ENCODE measurements at places on chromosomes 2 and 18.

GRCh38 chr18:3692113-3692621 lies 242.2 kb downstream of the TGIF1 start:
- no peak for DNase-seq

DNA sequence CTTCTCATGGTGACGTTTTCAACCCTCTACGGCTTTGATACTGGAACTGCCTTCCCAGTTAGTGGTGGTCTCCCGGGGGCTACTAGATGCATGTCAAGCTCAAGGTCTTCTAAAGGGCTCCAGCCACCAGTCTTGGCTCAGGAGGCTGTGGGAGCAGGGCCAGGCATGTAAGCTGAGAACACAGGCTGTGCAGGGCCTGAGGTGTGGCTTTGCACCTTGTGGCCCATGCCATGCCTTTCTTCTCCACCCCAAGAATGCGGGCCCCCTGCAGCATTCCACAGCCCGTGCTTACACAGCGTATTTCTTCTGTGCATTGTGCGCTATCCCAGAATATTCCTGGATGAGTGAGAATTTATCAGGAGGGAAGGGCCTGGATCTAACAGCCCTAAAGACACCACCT lies 144.9 kb downstream of the SEPTIN10 start:
- no peak for DNase-seq

GRCh38 chr2:21044694-21045371 lies 960 bp upstream of the APOB start:
- DNase-seq: no peak

- no peak for DNase-seq
These were observed 52.3 kb upstream of the ROCK1 start for GRCh38 chr18:21163647-21164547.

GRCh38 chr2:47437287-47437686 lies 34.3 kb downstream of the MSH2 start:
- no peak for DNase-seq

DNA sequence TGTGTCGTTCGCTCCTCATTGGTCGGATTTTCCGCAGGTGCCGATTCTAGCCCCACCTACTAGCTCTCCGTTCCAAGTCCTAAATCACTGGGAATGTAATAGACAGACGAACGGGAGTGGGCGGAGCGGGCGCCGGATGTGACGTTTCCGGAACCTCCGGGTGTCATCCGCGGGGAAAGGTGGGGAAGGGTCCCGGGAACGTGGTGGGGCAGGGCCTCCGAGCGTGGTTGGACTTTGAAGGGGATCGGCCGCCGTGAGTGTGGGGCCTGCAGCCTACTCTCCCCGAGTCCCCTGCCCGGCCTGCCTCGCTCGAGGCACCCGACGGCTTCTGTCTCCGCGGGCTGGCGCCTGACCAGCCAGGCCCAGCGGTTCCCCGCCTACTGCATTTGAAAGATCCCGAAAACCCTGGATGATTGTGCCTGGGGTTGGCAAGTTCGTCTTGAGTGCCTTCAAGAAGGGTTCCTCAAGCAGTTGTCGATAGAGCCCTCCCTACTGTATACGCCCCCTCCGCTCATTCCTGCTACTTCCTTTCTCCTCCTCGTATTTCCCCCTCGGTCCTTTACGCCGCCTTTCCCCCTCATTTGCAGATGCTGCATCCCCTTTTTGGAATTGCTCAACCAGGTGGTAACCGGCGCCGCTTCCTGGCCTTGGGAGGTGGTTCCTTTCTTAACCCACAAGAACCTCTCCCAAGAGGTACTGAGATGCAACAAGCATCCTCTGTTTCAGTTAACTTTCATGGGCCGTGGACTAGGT lies at the start of gene STAMBP:
TSS of gene STAMBP (plus strand) at position 144 of the 753 bp plus-strand sequence. CDS start 1,896 bp downstream, outside the sequence.
- DNase-seq: peak; percentile 95

- peak; percentile 72 for DNase-seq
These were observed 305.4 kb upstream of the HS6ST1 start for GRCh38 chr2:128623776-128624761.

GRCh38 chr2:74526649-74527230 lies 709 bp upstream of the DQX1 start:
- DNase-seq: no peak

- DNase-seq: no peak
These were observed 203.0 kb upstream of the KCNJ3 start for GRCh38 chr2:154495455-154495868.

DNA sequence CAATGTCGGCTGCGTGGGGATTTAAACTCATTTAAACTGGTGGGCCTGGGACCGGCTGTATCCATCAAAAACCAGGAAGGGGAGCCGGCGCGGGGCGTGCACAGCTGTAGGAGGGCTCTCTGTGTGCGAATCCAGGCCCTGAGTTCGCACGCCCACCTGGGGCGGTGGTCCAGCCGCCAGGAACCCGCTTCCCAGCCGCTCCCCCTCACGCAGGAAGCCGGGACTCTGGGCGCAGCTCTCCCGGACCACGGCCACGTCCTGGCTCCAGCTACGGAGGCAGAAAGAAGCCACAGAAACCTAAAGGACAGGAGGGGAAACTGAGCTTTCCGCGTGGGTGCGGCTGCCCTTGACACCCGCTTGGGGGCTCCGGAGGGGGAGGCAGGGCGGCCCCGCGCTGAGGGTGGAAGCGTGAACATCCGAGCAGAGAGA lies 80.6 kb downstream of the GFPT1 start:
- no peak for DNase-seq

DNA sequence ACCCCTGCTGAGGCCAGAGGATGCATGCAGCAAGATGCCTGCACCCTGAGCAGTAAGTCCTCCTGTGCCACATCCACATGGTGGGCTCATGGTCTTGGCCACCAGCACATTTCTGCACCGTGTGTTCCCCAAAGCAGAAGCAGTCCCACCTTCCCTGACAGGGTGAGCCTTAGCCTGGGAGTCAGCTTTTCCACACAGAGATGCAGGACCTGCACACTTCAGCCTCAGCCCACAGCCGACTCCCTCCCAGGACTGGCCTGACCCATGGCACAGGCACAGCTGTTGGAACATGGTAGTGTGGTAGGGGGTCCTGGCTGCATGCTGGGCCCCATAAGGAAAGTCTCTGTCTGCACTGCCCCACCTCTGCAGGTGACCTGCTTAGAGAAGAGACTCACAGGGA lies 5.0 kb downstream of the SNED1 start:
- DNase-seq: no peak

DNA sequence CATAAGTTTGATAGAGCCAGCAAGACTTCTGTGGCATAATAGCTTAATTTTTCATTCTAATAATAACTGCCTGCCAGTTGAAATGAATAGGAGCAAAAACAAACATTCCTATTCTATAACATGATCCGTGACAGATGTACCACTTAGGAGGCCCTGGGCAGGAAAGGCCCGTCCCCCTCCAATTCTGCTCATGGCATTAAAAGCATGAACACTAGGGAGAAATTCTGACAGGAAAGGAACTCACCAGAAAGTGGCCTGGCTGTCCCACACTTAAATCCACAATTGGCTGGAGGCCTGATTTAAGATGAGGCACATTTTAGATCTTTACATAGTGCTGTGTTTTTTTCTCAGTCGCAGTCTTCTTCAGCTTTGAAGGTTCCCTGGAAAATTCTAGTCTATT lies 261.9 kb upstream of the ETAA1 start:
- no peak for DNase-seq

DNA sequence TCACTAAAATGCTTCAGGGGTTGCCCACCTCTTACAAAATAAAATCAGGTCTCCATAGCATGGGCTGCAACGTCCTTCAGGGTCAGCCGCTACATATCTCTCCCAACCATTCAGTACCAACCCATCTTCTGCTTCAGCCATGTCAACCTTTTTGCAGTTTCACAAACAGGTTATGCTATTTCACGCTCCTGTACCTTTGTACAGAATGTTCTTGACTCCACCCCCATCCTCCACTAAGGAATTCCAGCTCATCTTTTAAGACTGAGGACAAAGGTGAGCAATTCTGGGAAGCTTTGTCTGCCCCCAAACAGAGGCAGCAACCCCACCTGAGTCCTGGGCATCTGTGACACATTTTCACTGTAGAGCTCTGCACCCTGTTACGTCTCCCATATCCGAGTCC lies 8.8 kb upstream of the EVA1A start:
- DNase-seq: no peak

- DNase-seq: no peak
These were observed 280.4 kb upstream of the SESTD1 start for GRCh38 chr2:179545024-179545423.

DNA sequence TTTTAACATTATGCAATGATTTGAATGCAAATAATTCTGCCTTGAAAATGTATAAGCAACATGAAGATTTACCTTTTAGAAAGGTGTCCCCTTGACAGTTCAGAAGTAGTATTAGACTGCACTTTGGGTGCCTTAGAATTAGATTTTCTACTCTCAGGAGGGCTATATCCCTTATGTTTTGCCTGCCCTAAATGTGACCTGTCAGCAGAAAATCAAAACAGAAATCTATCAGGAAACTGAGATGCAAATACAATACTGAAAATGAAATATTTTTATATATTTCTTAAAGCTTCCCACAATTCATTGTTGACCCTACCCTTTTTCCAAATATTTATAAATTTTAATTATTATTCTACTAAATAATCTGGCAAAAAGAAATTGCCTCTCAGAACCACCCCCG lies 61.5 kb downstream of the TRIP12 start:
- DNase-seq: no peak

- no peak for DNase-seq
These were observed 44.9 kb upstream of the SIGLEC15 start for GRCh38 chr18:45780568-45780967.

GRCh38 chr18:39994498-39994897 lies 1960.5 kb upstream of the PIK3C3 start:
- DNase-seq: no peak

DNA sequence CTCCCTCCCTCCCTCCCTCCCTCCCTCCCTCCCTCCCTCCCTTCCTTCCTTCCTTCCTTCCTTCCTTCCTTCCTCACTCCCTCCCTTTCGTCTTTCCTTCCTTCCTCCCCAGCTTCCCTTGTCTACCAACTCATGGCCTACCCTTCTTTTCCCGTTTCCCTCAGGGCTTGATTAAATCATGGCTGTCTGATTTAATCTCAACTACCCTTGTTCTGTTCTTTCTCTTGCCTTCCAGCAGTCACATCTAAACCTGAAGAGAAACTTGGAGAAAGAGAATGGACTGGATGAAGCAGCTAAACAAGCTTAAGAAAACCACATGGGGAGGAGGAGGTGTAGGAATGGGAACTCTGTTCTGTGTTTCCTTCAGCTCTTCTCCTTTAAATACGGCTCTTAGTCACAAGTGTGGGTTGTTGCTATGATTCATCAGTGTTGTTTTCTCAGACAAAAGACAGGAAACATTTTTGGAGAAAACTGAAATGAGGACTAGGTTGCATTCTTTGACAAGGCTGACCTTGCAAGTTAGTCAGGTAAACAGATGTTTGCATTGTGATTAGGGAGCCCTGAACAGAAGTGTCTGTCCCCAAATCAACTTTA lies 177.9 kb downstream of the LRRTM1 start:
- no peak for DNase-seq

DNA sequence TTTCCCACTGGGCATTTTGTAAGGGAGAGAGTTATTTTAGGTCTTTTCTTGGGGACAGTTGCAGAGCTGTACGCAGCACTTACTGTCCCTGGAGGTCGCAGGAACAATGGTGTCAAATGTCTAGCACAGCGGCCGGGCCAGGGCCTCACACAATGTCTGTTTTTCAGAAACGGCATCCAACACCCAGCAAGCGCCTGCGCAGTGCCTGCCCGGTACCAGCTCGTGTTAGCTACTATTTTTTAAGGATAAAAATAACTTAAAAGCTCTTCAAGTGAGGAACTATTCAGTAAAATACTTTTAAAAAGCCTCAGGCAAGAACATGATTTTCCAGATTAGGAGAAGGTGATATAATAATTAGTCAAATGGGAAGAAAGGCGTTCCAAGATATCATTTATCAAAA lies 90.0 kb downstream of the MBP start:
- no peak for DNase-seq

DNA sequence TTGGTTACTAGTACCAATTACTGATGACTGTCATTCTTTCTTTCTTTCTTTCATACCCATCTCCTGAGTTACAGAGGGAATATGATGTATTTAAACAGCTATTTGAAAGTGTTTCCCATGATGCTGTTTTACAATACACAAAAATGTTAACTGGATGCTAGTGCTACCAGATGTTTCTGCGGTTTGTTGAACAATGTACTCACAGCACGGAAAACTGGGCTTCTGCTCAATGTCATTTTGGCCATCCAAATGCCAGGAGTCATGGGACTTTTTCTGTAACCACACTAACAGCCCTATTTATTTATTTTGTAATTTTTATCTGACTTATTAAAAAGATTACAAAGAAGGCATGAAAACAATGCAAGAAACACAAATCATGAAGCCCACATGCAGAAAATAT lies 313.8 kb downstream of the RIT2 start:
- DNase-seq: no peak

GRCh38 chr18:35590935-35591334 lies 9.4 kb downstream of the GALNT1 start:
- DNase-seq: no peak

- DNase-seq: no peak
These were observed 151.8 kb downstream of the PIK3C3 start for GRCh38 chr18:42106784-42107183.

GRCh38 chr2:15884790-15885189 lies 55.6 kb upstream of the MYCN start:
- no peak for DNase-seq
